Smooth muscle cell of the coronary artery (primary cell): ENCODE measurements at places on chromosomes 3 and 15. TPM values are rescaled to one million over a fixed set of nuclear protein-coding genes. Genes with fewer than 3 reads are reported as not detected.

CCK gene
- 0.30 and 1.1 TPM in 2 replicates for total RNA-seq

SUSD5 gene
- total RNA-seq = 5.0 and 9.6 TPM in 2 replicates

EHHADH gene
- total RNA-seq = 3.2 and 4.2 TPM in 2 replicates

NPAP1 gene
- total RNA-seq = not detected in 2 replicates

BCL2A1 gene
- 1.3 TPM in 1 of 2 replicates, not detected in the other for total RNA-seq

DGKG gene
- under 0.01 and 2.1 TPM in 2 replicates for total RNA-seq

ATP8B4 gene
- total RNA-seq = 0.30 and 19.8 TPM in 2 replicates

CHL1 gene
- total RNA-seq = not detected in 2 replicates

GABRB3 gene
- 0.45 and 1.2 TPM in 2 replicates for total RNA-seq

PLSCR2 gene
- total RNA-seq = 0.38 TPM in 1 of 2 replicates, not detected in the other

SLC51B gene
- not detected in 2 replicates for total RNA-seq

EIF4G1 gene
- 280 and 290 TPM in 2 replicates for total RNA-seq

TLR9 gene
- under 0.01 TPM in 1 of 2 replicates, not detected in the other for total RNA-seq

XRN1 gene
- total RNA-seq = 17.4 and 44.1 TPM in 2 replicates

SEMA3B gene
- 7.2 and 13.2 TPM in 2 replicates for total RNA-seq

ZXDC gene
- 12.3 and 12.8 TPM in 2 replicates for total RNA-seq

KLF15 gene
- 1.1 and 2.6 TPM in 2 replicates for total RNA-seq

RPUSD3 gene
- total RNA-seq = 18.5 and 23.9 TPM in 2 replicates
